NB4 (cell line): ENCODE measurements at places on chromosomes 11 and 22.
A peak's percentile ranks its signal among the peaks of the same experiment; 100 is the strongest.

DNA sequence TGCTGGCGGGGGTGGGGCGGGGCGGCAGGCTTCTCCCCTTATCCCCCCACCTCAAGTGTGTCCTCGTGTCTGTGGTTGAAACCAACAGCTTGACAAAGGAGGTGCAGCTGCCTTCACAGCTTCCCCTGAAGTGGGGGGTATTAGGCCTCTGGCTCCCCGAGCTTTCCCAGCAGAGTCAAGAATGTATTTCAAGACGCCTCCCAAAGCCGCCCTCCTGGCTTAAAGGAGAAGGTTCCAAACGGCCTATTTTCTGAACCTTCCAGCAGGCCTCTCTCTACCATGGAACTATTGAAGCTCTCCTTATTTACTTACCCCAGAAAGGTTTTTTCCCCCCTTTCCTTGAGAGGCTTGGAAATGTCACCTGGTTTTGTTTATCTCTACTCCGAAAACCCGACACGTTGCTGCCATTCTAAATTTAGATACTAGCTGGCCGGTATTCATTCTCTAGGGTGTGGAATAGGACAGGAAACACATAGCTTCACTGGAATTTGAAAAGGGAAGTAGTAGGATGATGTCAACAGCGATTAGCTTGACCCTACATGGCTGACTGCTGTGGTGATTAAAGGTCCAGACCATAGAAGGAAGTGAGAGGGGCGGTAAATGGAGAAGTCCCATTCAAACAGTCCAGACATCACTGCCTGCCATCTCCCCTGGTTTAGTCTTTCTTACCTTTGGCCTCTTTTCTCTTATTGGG, 671 bp upstream of the PICALM start:
- DNase-seq = peak; percentile 94

DNA sequence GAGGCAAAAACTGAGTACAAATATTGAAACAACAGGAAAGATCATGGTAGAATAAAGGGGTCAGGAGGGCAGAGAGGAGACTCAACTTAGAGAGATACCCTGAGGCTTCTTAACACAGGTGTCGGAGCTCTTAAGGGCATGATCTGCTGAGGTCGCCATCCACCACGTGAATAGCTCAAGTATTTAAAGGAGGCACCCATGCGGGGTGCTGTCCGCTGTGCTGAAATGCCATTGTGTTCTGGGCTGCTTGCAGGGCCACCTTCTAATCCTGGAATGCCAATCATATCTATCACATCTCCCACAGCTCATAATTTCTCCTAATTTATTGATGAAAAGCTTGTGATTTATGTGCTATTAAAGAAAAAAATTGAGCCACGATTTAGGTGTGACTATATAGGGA, 90.2 kb downstream of the SEZ6L start:
- DNase-seq = peak; percentile 59

DNA sequence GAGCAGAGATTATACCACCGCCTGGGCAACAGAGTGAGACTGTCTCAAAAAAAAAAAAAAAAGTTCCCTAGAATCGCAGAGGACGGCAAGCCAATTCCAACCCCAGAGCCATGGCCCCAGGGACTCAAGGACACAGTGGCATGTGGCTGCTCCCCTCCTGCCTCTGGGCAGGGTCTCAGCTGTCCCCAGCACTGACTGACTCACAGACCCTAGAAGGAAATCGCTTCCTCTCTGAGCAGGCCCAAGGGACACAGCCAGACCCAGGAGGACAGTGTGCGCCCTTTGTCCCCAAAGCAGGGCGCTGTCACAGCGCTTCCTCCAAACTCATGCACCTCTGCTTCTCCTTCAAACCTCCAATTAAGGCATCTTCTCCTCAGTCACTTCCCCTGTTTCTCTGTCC, 2.3 kb downstream of the PACSIN3 start:
- peak; percentile 65 for DNase-seq

DNA sequence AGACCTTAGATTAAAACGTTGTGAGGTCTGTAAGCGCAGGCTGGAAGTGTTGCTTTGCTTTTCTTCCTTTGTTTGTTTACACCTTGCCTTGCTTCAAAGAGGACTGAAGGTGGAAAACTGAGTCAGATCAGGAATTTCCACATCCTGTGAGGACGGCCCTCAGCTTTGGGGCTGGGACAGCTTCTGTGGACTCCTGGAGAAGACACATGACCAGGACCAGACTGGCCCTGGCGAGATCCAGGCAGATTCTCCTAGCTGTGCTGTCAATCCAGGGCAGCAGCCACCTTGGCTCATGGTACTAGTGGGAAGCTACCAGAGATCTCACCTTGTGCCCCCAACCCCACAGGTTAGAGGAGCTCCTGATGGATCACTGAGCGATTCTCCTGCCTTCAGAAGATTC, 1461.9 kb downstream of the TBC1D22A start:
- no peak for DNase-seq

DNA sequence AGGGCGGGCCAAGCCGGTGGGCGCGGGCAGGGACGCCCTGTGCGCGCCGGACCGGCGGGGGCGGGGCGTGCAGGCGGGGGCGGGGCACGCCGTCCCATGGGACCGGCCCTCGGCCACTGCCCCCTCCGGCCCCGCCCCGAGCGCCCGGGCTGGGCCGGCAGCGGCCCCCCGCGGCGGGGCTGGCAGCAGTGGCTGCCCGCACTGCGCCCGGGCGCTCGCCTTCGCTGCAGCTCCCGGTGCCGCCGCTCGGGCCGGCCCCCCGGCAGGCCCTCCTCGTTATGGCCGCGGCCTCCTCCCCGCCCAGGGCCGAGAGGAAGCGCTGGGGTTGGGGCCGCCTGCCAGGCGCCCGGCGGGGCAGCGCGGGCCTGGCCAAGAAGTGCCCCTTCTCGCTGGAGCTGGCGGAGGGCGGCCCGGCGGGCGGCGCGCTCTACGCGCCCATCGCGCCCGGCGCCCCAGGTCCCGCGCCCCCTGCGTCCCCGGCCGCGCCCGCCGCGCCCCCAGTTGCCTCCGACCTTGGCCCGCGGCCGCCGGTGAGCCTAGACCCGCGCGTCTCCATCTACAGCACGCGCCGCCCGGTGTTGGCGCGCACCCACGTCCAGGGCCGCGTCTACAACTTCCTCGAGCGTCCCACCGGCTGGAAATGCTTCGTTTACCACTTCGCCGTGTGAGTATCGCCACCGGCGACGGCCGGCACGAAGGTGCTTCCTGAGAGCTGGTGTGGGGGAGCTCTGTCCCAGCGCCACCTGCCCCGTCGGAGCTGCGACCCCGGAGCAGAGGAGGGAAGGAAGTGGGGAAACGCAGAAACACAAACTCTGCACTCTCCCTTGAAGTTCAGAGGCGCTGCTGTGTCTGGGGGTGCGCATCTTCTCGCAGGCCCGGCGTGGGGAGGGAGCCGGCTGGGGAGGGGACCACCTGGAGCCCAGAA, at the start of gene KCNQ1:
Gene KCNQ1 (plus strand): TSS at position 188 of the 925 bp plus-strand sequence. CDS start 91 bp downstream, at position 279.
- DNase-seq = no peak

DNA sequence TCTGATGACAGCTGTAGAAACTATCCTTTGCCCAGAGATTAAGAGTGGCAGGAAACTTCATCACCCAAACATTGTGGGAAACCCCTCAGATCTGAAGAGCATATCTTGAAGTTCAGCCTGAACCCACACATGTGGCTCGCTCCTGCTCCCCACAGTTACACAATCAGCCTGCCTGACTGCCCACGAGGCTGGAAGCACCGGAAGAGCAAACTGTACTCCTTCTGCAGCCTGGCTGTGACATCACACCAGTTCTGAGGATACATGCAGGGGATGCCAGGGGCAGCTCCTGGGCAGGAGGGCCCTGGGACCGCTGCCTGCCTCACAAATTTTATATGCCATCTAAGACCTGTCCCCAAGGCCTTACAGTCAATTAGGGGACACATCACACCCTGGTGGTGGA, 444.4 kb downstream of the BUD13 start:
- no peak for DNase-seq

DNA sequence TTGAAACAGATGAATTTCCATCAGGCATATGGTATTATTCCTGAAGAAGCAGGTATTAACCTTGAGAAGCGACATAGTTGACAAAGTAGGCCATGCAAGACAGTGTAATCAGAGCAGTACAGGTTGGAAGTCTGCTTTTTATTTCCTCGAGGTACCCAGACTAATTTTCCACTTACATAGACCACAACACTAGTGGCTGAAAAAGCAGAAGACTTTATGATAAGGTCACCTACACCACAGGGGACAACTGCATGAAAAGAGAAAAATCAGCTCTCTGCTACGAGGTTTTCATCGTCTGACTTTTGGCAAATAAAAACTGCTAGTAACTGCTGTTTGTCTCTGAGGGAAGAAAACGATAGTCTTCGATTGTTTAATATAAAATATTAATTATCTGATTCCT, 77.5 kb downstream of the CNTN5 start:
- no peak for DNase-seq

- DNase-seq = no peak
Observed at GRCh38 chr11:84800755-84801346, 826.3 kb downstream of the DLG2 start.

DNA sequence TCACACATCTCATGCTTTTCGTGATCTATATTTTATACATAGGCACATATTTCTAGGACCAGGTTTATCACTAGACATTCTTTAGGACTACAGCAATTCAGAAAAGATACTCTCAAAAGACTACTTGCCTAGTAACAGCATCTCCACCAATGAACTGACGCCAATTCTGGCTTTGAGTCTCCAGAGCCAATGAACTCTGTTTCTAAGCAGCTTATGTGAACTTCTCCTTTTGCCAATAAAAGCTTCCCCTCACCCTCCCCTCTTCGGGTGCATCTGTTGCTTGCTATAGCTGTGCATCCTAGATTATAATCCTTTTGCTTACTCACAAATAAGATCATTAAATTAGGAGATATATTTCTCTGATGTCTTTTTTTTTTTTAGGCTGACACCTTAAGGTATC, 11.4 kb upstream of the ANKK1 start:
- peak; percentile 23 for DNase-seq

- DNase-seq = no peak
Observed at GRCh38 chr22:19903031-19903430, 38.5 kb upstream of the COMT start.

GRCh38 chr11:128695539-128696221, 1.8 kb downstream of the FLI1 start:
- DNase-seq = peak; percentile 99

DNA sequence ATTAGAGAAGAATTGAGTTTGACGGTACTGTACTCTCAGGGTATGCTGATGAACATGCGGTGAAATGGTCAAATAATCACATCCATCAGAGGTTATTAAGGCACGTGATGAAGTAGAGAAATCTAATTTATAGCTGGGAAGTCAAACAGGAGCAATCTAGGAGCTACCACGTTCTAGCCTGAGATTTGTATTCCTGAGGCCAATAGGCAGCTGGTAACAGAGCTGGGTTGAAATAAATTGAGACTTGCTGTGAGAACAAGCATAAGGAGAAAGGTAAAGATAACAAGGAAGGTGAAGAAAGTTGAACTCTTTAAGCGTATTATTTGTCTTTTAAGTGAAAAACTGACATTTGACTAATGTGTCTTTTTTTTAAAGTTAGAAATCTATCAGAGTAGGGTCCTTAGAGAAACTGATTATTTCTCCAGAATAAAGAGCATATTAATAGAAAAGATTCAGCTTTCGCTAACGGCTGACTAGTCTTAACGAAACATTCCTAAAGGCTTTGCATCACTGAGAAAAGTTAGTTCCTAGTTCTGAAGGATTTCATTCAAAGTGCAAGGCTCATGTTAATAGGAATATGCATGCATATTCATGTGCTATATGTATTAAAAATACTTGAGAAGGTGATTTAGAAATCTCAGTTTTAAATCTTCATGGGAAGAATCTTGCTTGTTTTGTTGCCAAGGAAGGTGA, 5.2 kb upstream of the WEE1 start:
- DNase-seq = no peak

DNA sequence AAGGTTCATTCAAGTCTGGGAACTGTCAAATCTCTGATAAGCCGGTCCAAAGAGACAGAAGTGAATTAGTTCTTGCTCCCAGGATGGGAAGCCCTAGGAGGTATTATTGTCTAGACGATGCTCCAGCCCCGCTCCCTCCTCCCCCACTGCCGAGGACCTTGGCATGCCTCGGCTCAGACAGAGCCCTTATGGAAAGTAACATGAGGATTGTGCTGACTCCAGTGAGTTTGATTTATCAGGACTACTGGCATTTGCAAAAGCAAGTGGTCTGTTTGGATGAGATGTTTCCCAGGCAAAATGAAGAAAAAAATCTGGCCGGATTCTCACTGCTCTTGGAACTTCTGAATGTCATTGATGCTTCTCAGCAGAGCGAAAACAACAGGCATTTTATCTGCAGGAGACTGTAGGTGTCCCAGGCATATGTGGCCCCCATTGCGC, 341.0 kb downstream of the ETS1 start:
- DNase-seq = no peak

GRCh38 chr22:19880786-19881569, 26.3 kb upstream of the GNB1L start:
- DNase-seq = no peak

GRCh38 chr11:131838016-131838415, 467.6 kb downstream of the NTM start:
- DNase-seq = no peak

- no peak for DNase-seq
Observed at GRCh38 chr11:70547821-70548670, 149.7 kb downstream of the CTTN start.

DNA sequence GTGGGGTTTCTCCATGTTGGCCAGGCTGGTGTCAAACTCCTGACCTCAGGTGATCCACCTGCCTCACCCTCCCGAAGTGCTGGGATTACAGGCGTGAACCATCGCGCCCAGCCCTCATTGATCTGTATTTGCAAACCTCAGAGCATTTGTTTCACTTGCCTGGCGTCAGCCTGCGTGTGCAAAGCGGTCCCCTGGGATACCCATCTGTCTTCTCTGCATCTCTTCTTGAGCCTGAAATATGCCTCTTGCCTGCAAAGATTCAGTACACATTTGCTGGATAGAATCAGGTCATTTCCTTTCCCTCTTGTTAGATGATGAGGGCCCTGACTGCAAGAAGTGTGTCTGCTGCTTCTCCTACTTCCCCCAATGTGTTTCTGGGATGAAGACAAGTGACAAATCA, 1291.0 kb downstream of the TBC1D22A start:
- DNase-seq = no peak

- DNase-seq = no peak
Observed at GRCh38 chr11:46180736-46181135, 59.5 kb upstream of the PHF21A start.

- no peak for DNase-seq
Observed at GRCh38 chr22:17990147-17990546, 34.2 kb downstream of the MICAL3 start.

GRCh38 chr11:87966694-87967093, 208.5 kb downstream of the RAB38 start:
- DNase-seq = no peak

DNA sequence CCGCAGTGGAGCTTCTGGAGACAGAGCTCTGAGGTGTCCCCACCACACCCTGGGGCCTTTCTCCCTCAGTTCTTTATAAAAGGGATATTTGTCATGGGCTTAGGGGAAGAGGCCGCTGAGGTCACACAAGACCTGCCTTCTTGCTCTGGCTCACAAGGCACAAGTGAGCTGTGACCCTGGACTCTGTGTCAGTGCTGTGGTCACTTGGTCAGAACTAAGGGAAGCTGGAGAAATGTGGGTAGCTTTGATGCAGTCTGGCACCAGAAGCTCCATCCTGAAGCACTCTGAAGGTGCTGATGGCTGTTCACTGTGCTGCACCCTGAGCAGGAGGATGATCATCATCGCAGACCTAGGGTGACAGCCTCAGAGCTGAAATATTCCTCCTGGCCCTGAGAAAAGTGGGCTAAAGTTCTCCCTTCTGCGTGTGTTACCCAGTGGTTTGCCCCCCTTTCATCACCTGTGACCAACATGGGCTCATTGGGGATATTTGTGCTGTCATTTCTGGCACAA, 28.1 kb upstream of the VPREB1 start:
- DNase-seq = no peak

- peak; percentile 31 for DNase-seq
Observed at GRCh38 chr11:63462137-63462536, 28.8 kb downstream of the PLAAT5 start.
